ENCODE measurements at places on chromosomes 1 and 21. TPM values are rescaled to one million over a fixed set of nuclear protein-coding genes. Genes with fewer than 3 reads are reported as not detected.

CAMK1G gene
- not detected for total RNA-seq

S100A16 gene
- 406 TPM for total RNA-seq

S100A3 gene
- total RNA-seq, result 5.2 TPM

SPRR2A gene
- total RNA-seq, result not detected

ATP1A2 gene
- not detected for total RNA-seq

All from renal cortical epithelial cell (primary cell).